Motor neuron (in vitro differentiated cells): ENCODE measurements at places on chromosomes 5 and 9. TPM values are rescaled to one million over a fixed set of nuclear protein-coding genes. Genes with fewer than 3 reads are reported as not detected.

The PCDHB11 gene
- total RNA-seq: 3.3 and 3.4 TPM in 2 replicates

The SPINK4 gene
- total RNA-seq: not detected in 2 replicates

The IQGAP2 gene
- total RNA-seq: 8.4 and 8.9 TPM in 2 replicates

The ANXA2R gene
- 0.25 and 0.32 TPM in 2 replicates for total RNA-seq

The ANKDD1B gene
- total RNA-seq: 0.15 and 0.33 TPM in 2 replicates

The PPP2R2B gene
- 75.1 and 78.5 TPM in 2 replicates for total RNA-seq

The LCN15 gene
- total RNA-seq: 0.06 and 0.22 TPM in 2 replicates

The CDC26 gene
- 27.0 and 30.6 TPM in 2 replicates for total RNA-seq

The C5orf58 gene
- 1.7 and 4.0 TPM in 2 replicates for total RNA-seq

The SEC24A gene
- total RNA-seq: 17.6 and 19.2 TPM in 2 replicates

The MCTP1 gene
- total RNA-seq: 5.6 and 6.6 TPM in 2 replicates

The IL13 gene
- total RNA-seq: not detected in 2 replicates

The IFNA2 gene
- total RNA-seq: 0.33 TPM in 1 of 2 replicates, not detected in the other

The INSL4 gene
- 0.41 and 0.42 TPM in 2 replicates for total RNA-seq

The SLC6A3 gene
- 0.05 and 0.06 TPM in 2 replicates for total RNA-seq

The MAN1B1 gene
- 28.6 and 31.3 TPM in 2 replicates for total RNA-seq

The AFAP1L1 gene
- 0.17 and 0.36 TPM in 2 replicates for total RNA-seq

The PCDHGA4 gene
- total RNA-seq: 0.64 and 0.67 TPM in 2 replicates

The MAP1B gene
- total RNA-seq: 36.1 and 36.3 TPM in 2 replicates

The UBE2QL1 gene
- total RNA-seq: 19.3 and 23.2 TPM in 2 replicates

The NRG2 gene
- 0.19 and 0.28 TPM in 2 replicates for total RNA-seq

The PRRX2 gene
- total RNA-seq: 0.53 and 0.87 TPM in 2 replicates

The CCL21 gene
- not detected in 2 replicates for total RNA-seq

The IL9 gene
- not detected in 2 replicates for total RNA-seq

The SAXO1 gene
- total RNA-seq: 0.30 and 0.36 TPM in 2 replicates
